ENCODE measurements at places on chromosomes 6 and 20. TPM values are rescaled to one million over a fixed set of nuclear protein-coding genes. Genes with fewer than 3 reads are reported as not detected.

- peak; percentile 76 for DNase-seq
These were observed 146.8 kb downstream of the TFAP2A start for GRCh38 chr6:10268111-10268510.

GRCh38 chr6:86961455-86962200, 24.3 kb downstream of the HTR1E start:
- no peak for DNase-seq

DNA sequence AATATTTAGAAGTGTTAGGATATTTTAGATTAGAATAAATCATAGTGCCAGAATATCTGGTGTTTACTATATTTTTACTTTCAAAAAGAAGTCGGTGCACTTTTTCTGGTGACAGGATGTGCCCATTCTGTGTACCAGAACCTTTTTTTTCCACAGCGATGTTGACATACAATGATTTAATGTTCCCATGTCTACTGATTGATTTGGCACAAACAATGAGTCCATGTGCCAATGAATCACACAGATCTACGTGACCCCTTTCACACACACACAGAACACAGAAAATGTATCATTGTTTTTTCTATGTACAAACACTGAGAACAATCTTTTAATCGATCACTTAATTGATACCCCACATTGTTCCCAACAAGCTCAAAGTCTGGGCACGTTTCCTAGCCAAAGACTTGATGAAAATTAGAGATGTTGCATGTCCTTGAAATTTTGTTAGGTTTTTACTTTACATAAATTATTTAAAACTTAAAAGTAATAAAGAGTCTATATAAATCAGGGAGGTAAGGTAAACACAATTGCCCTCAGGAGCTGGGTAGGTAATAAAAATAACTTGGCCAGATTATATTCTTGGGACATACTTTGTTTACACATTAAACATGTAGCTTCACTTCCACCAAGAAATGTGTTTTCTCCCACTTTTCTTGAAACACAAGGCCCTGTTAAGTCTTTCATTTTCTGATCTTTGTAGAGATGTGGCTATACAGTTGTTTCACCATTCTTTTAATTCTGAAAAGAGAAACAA, 36.4 kb upstream of the SOX4 start:
- no peak for DNase-seq

DNA sequence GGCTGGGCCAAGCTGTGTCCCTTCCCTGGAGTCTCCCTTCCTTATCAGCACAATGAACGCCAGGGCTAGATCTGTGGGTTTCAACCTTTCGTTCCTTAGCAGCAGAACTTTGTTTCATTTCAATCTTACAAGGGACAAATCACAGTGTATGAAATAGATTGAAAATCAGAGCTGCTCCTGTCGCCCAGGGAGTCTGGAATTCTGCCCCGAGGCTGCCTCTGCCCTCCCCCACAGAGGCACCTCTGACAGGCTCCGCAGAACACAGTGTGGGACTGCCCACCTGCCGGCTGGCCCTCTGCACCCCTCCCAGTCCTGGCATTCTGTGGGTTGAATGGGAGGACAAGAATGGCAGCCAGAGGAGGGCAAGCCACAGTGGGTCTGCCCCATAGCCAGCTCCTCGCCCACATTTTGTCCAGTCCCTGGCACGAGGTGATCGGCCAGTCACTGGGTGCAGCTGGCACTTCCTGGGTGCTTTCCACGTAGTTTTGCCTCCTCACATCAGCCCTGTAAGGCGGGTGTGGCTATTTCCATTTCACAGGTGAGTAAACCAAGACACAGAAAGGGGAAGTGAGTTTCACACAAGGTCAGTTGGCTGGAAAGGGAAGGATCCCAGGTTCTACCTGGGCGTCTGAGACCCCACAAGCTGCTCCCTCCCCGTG, 26.1 kb downstream of the MANBAL start:
- no peak for DNase-seq

- peak; percentile 48 for DNase-seq
These were observed 32.5 kb upstream of the MEI4 start for GRCh38 chr6:77620278-77620882.

GRCh38 chr20:23492292-23492691, 1.4 kb downstream of the CST8 start:
- no peak for DNase-seq

DNA sequence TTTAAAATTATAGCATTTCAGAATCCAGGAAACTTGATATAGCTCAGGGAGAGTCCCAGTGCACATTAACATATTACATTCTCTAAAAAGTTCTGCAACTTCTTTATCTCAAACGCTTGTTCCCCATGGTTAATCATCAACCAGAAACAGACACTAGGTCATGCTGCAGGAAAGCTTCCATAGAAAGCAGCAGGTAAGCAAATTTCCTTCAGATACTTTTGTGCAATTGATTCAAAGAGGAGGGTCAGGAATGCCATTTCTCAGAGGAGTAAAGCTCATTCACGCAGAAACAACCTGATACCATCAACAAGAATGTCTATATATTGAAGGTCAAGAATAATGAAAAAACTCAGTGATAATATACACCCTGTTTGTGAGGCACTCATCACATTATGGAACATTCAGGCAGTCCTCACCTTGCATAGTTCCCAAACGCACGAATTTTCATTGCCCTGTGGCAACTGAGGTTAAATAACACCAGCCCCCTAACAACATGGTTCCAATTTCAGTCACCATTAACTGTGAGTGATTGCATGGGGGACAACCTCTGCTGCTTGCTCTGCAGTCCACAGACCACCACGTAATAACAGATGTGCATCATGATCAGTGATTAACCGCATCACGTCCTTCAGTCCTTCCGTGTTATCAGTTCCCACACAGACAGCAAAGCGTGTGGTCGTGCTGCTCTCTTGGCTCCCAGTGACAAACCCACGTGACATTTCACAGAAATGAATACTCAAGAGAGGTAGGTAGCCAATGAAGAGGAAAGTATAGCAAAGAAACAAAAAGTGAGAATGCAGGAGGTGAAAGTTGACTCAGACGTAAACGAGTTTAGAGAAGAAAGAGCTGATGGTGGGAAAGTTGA, 95.7 kb downstream of the LY86 start:
- no peak for DNase-seq

DNA sequence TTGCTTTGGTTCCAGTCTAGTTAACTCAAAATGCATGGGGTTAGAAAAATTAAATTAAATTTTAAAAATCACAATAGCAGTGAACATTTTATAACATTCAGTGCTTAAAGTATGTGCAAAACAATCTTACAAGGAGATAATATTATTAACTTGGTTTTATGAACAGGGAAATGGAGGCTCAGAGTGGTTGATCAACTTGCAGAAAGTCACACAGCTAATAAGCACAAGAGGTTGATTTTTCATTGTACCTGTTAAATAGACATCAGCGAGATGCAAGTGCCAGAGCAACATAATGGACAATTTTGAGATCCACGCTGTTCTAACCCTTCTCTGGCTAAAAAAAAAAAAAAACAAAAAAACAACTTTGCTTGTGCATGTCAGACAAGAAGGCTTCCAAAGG, 219.8 kb downstream of the TSHZ2 start:
- no peak for DNase-seq

- DNase-seq, result no peak
These were observed 21.9 kb downstream of the TREML1 start for GRCh38 chr6:41132254-41132653.

- DNase-seq, result no peak
These were observed at the start of gene MUC21 for GRCh38 chr6:30983439-30983838. Gene MUC21 (plus strand): TSS chr6:30983718. CDS start chr6:30983959, 241 bp downstream.

GRCh38 chr20:61805365-61805764, 260.3 kb downstream of the TAF4 start:
- DNase-seq, result no peak

DNA sequence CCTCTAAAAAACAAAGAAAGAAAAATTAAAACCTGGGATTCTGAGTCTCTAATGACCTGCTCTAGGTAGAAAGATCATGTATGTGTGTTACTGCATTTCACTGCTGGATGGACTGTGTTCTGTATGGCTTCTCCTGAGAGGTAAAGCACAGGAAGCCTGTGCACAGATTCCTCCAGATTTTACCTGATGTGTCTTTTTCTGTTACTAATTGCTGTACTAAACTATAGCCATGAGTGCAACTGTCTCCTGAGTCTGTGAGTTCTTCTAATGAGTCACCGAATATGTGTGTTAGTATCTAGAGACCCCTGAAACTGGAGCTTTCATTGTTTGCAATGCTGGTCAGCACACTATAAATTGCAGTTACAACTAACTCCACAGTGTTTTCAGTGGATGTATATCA, 270.8 kb downstream of the CDKAL1 start:
- DNase-seq, result no peak

DNA sequence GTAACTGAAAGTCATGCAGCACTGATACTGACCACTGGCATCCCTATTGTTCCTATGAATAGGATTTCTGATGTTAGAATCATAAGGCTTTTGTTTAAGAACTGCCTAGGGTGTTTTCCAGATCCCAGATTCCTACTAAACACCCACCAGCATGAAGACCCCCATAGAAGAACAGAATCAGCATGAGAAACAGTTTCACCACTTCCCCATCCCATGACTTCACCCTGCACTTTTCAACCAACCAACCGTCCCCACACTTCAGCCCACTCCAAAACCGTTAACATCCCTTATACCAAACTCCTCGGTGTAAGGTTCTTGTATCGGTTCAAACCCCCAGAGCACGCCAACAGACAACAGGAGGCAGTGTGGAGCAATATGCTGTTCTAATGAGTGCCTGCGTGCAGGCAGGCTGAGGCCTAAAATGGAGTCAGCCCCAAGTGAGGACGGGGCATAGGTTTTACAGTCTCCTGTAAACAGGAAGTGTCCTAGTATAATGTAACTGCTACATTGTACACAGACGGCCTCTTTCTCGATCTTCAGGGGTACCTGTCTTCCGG, 11.4 kb upstream of the SSTR4 start:
- no peak for DNase-seq

DNA sequence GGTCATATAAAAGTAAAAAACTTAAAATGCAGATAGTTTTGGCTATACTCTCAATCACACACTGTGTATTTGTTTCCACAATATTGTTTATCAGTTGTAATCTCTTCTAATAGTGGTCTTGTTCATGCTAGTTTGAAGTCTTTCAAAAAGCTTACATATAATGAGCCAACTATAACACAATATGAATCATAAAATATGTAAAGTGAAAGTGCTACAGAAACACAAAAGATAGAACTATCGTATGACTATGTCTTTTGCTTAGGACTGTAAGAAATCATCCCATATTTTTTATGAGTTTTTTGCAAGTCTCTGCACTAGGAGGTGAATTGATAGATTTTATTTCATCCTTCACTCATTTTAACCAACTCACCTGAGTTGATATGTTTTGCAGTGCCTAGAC, 136.0 kb downstream of the MMUT start:
- DNase-seq, result no peak

DNA sequence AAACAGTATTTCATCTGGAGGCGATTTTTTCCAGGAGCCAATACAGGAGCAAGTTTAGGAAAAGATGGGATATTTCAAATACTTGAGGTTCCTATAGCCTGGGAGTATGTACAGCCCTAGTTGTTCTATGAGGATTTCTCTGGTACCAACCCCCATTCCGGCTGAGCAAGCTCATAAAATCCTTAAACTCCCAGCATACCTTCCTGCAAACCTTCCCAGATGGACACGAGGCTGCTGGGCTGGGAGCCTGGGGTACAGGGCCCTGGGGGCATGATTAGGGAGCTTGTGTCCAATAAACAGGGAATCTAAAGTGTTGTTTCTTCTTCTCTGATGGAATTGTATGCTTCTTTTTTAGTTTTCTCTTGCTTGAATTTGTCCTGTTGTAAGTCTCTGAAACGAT, 1.5 kb downstream of the PRRC2A start:
- no peak for DNase-seq

DNA sequence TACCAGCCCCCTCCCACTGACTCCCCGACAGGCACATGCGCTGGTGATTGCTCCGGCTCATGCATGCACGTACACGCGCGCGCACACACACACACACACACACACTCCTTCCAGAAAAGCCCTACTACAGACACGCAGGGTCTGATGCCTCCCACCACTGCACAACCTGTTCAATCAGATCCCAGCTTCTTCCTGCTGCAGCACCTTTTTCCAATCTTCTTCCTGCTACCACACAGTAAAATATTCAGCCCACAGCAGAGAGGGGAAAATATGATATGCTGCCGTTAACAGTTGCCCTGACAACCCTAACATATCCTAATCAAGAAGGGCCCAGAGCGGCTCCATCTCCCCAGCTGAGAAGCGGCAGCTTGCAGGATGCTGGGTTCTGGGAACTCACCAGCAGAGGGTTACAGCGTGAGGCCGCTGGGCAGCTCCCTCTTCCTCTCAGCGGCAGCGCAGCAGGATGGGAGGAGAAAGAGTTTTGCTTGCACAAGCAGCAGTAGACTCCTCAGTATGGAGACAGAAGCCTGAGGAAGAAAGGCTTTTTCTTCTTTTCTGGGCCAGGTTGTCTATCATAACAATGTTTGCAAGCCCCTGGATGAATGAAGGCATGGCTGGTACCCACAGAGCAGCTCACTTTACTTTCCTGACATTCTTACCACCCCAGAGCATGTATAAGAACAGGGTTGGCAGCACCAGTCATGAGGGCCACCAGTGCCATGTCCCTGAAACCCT, 23.9 kb downstream of the MAP7 start:
- peak; percentile 77 for DNase-seq

GRCh38 chr6:102229271-102229670, 835.8 kb downstream of the GRIK2 start:
- DNase-seq, result peak; percentile 27

- DNase-seq, result no peak
These were observed 7.7 kb upstream of the TMEM181 start for GRCh38 chr6:158552055-158552795.

GRCh38 chr20:31760519-31761240, 21.6 kb downstream of the TPX2 start:
- DNase-seq, result no peak

GRCh38 chr6:21116736-21117135, 476.8 kb upstream of the SOX4 start:
- DNase-seq, result no peak

- DNase-seq, result no peak
These were observed 2.2 kb downstream of the SULF2 start for GRCh38 chr20:47782920-47783552.

DNA sequence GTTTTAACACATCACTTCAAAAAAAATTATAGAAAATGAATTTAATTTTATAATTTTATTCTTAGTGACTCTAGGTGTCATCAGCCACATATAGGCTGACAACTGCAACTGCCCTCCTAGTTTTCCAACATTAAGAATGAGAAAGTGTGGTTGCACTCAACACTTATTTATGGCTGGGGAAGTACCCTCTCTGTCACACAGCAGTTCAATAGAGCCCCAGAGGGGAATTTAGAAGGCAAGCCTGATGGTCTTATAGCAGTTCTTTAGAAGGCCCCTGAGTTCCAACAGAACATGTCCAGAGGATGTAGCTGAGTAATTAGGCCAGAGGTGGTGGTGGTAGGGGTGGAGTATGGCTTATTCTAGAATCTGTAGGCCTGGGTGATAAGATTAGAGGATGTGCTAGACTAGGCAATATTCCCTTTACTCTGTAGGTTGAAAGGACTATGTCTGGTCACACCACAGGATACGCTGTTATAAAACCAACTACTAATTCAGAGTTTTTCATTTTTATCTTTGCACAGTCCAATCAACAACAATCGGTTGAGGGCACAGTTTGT, 226.5 kb upstream of the CITED2 start:
- no peak for DNase-seq

SMIM26 gene
- 99.3 TPM for total RNA-seq

SUMO4 gene
- total RNA-seq, result 0.82 TPM

ADGB gene
- total RNA-seq, result not detected

HLA-G gene
- not detected for total RNA-seq

Measured in neural progenitor cell (in vitro differentiated cells).